ENCODE measurements at places on chromosomes 4 and X.

GRCh38 chr4:125703443-125703842 is 388.7 kb downstream of the FAT4 start:
- DNase-seq = peak; percentile 24

DNA sequence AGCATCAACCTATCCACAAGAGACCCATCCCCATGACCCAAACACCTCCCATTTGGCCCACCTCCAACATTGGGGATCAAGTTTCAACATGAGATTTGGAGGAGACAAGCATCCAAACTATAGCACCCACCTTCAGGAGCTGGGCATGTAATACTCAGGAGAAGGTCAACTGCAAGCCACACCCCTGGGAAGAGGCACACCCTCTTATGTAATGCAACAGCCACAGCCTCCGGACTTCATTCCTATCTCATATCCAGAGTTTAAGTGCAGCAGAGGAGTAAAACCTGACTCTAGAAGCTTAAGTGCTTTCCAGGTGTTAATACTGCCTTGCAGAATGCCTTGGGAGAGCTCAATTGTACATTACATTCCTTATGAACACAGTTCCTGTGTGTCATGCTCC is 197.4 kb downstream of the PTTG2 start:
- no peak for DNase-seq

DNA sequence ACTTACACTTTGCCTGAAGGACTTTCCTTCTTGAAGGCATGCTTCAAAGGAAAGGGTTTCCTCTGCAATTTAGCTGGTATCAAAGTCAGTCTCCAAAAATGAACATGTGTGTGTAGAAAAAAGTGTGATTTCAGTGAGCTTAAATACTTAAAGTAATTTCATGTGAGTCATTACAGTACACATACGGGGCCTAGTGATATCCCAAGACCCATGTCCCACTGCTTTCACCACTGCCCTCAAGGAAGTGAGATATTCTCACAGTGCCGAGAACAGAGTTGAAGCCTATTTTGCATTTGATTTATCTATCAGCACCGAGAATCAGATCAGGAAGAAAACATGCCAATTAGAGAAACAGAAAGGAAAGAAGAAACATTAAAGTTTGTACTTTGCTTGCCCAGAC is 61.0 kb downstream of the CHST7 start:
- no peak for DNase-seq

- no peak for DNase-seq
These were observed 113.6 kb downstream of the ZNF518B start for GRCh38 chr4:10343656-10344055.

- peak; percentile 82 for DNase-seq
These were observed 186.9 kb downstream of the CAMK2D start for GRCh38 chr4:113574636-113575103.

DNA sequence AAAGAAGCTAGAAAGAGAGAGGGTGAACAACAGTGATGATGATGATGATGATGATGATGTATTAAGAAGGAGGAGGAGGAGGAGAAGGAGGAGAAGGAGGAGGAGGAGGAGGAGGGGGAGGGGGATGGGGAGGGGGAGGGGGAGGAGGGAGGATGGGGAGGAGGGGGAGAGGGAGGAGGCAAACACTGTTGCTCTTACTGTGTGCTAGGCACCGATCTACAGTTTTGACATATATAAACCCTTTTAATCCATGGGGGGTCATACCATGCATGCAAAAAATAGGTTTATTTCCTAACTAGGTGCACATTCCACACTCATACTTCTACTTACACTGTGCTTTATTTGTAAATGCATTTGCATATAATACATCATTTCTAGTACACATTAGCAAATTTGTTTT is 482.8 kb upstream of the FAM241A start:
- no peak for DNase-seq

GRCh38 chr4:87087420-87087819 is 133.0 kb downstream of the KLHL8 start:
- no peak for DNase-seq

- no peak for DNase-seq
These were observed at the start of gene PLP1 for GRCh38 chrX:103776546-103776945. Gene PLP1, plus strand, starts transcription at chrX:103776840. Its CDS starts 156 bp downstream, at chrX:103776996.

DNA sequence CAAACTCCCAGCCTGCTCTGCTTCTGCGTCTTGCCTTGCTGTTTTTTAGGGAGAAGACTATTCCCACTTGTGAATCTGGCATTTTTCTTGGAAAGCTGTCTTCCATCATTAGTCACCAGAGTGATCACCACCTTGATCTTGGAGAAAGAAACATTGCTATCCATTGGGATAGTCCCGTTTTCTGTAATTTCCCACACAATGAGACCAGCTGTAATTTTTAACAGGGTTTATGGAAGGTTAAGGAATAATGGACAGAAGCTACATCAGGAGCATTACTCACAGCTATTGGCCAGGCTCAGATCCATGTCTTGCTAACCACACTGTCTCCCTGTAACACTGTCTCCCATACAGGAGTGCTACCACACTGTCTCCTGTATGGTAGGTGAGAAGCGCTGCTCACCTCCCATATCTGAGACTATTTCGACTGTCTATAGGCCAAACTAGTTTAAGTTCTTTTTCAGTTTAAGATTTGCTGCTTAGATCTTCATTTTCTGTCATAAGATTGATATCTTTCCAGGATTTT is 523.0 kb downstream of the SPRY1 start:
- DNase-seq = no peak

DNA sequence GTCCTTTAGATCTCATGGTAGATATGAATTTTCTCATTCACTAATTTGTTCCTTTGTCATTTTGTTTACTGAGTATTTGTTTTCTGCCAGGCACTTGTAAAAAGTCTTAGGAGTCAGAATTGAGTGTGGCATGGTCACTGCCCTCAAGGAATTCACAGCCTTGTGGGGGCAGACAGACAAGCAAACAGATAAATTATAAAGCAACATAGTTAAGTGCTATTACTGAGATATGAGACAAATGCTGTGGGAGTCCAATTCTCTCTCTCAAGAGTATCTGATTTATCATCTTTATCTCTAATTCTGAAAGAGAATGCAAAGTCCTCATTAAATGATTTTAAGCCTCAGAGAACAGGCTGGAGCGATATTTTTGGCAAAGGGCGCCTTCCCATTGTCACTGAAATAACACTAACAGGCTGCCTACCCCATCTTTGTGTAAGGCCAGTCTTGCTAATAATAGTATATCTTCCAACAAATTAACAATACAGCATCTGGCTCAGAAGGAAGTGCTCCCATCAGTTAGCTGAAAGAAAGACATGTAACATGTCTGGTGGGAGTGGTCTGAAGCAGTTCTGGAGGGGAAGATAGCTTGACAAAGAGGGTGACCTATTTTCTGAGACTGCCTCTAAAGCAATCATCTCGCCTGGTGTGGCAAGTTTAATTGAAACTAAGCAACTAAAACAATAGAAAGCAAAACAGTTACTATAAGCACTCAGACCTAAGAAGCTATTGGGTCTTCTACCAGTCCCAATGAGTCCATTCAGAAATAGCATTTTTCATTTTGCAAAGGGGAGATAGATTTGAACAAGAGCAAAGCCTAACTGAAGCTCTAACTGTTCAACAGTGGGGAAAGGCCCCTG is 61.5 kb upstream of the AMOT start:
- no peak for DNase-seq

- DNase-seq = no peak
These were observed 13.0 kb upstream of the RHOXF2 start for GRCh38 chrX:120145295-120145925.

DNA sequence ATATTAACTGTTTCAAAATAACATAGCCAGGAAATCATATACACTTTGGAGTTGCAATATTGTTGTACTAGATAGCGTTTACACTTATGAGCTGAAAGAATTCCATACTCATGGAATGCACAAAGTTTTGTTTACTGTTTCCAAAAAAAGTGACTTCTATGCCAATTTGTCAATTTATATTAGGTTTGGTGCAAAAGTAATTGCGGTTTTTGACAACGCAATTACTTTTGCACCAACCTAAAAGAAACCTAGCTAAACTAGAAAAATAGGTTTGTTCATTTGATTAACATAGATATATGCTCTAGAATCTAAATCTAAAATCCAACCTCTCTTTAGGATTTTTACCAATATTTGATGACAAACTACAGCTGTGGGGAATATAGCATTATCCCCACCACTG is 15.2 kb downstream of the RXFP1 start:
- DNase-seq = no peak

- no peak for DNase-seq
These were observed 13.4 kb downstream of the GIMD1 start for GRCh38 chr4:106355193-106355592.

DNA sequence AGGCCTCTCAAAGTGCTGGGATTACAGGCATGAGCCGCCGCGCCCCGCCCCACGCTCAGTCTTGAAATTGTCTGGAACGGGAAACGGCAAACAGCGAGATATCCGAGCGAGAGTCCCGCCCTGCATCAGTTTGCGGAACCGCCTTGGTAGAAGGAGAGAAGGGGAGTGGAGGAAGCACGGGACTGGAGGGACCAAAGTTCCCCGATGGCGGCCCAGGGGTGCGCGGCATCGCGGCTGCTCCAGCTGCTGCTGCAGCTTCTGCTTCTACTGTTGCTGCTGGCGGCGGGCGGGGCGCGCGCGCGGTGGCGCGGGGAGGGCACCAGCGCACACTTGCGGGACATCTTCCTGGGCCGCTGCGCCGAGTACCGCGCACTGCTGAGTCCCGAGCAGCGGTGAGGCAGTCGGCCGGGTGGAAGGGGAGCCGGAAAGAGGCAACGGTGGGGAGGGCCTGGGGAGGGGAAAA is at the start of gene BST1:
Gene BST1 (plus strand): TSS at position 125 of the 463 bp plus-strand sequence. CDS start 80 bp downstream, at position 205.
- peak; percentile 67 for DNase-seq
